Stimulated activated CD8-positive, alpha-beta memory T cell treated with anti-CD3 and anti-CD28 coated beads, Interleukin-7, amount 100 ng/mL, for 1 hour (primary cell): ENCODE measurements at places on chromosomes 7 and 10.

DNA sequence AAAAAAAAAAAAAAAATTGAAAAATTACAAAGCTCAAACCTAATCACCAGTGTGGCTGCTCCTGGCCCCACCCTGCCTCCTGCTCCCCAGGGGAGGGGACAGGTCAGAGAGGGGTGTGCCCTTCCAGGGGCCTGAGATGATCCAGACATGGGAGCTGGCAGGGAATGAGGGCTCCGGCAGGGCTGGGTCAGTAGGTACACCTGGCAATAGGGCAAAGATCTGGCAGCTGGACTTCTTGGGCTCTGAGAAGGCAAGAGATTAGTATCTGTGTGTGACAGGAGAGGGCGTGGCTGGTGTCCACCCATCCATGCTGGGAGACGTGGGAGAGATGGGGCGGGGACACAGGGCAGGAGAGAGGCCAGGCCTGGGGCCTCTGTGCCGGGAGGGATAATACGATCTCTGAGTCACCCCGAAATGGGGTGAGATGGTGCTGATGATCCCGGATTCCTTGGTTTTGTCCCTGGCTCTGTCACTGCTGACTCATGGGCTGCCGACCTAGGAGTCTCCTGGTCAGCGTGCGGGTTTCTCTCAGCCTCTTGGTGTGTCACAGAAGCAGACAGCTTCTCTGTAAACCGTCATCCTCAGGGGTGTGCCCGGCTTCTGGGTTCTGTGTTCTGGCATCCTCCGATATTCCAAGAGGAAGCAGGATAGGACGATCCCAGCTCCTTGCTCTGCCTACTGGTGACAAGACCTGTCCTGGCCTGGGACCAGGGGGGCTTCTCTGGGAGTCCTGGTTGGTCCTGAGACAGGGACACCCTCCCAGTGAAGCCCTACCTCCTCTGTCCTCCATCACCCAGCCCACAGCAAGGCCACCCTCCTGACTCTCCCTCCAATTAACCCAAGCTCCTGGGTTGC, 8.2 kb upstream of the CLDN4 start:
- DNase-seq: no peak

- DNase-seq: no peak
Observed at GRCh38 chr7:28076423-28077200, 104.0 kb downstream of the JAZF1 start.

- DNase-seq: no peak
Observed at GRCh38 chr10:77029777-77030717, 607.6 kb downstream of the KCNMA1 start.

GRCh38 chr7:153401795-153402720, 642.5 kb downstream of the ACTR3B start:
- no peak for DNase-seq

DNA sequence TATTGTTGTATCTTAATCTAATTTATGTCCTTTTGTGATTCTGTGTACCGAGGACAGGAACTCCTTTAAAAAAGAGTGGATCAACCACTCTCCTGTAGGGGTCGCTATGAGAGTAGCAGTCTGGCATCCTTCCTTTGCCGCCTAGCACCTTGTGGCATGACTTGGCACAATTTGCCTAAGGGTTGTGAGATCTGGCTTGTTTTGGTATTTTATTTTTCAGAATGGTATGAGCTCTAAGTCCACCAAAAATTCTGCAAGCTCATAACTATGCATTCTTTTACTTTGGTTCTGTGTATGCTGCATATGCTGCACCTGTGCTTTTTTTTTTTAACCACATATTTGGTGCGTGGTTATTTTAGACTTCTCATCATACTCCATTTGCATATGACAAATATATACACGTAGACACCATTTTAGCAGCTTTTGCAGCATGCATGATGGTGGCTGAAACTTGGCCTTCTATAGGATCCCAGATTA, 112.8 kb downstream of the CDK14 start:
- no peak for DNase-seq

- no peak for DNase-seq
Observed at GRCh38 chr10:7477538-7478334, 66.9 kb upstream of the SFMBT2 start.

DNA sequence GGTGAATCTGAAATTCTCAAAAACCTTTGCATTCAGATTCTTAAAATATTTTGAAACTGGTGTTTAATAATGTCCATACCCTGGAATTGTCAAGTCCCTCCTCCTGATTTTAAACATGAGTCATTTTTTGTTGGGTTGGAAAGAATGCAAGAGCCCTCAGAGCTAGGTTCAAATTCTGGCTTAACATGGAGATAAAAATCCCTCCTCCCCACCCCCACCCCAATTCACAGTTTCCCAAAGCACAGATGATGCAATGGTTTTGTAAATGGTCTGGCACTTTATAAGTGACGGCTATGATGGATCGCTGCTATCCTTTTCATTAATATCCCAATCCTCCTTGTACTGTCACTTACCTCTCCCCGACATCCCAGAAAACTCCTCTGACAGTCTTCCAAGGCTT, 332.8 kb downstream of the PLXNA4 start:
- DNase-seq: no peak

GRCh38 chr7:19239951-19240350, 94.7 kb upstream of the FERD3L start:
- DNase-seq: no peak

GRCh38 chr10:81873932-81874816, 820 bp upstream of the NRG3 start:
- DNase-seq: no peak

- no peak for DNase-seq
Observed at GRCh38 chr7:155871211-155871610, 58.9 kb upstream of the SHH start.

DNA sequence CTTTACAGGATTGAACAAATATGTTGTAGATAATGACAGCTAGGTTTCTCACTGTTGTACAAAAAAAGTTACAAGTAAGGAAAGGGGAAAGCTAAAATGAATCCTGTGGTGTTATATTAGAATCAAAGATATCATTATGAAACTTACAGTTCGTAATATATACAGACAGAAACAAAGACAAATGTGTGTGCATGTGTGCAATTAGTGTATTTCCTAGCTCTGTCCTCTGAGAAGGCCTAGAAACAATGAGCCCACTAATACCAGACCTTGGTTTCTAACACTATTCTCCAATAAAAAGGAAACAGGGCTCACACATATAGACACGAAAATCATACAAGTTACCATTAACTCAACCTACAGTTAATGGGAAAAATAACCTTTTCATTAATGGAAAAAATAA, 8.0 kb downstream of the KDM7A start:
- no peak for DNase-seq

- DNase-seq: peak; percentile 31
Observed at GRCh38 chr7:140062118-140062527, 628 bp downstream of the PARP12 start.

DNA sequence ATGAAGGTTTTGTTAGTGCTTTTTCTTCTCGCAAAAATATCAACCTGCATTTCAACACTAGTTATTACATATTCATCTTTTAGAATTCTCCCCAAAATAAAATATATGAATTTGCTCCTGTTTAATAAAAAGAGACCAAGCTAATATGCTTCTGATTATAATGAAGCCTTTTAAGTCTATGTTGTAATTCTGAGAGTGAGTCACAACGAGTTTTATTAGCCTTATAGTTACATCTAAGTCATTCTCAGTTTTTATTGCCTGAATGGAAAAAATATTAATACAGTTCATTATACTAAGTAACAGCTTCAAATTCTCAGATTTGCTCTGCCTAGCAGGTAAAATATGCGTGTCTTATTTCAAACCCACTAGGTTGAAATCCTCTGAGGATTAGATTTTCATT, 152.4 kb upstream of the CELF2 start:
- no peak for DNase-seq

GRCh38 chr7:82105463-82105862, 335.6 kb upstream of the HGF start:
- no peak for DNase-seq

GRCh38 chr7:30671793-30672465, 10.3 kb downstream of the CRHR2 start:
- DNase-seq: no peak

DNA sequence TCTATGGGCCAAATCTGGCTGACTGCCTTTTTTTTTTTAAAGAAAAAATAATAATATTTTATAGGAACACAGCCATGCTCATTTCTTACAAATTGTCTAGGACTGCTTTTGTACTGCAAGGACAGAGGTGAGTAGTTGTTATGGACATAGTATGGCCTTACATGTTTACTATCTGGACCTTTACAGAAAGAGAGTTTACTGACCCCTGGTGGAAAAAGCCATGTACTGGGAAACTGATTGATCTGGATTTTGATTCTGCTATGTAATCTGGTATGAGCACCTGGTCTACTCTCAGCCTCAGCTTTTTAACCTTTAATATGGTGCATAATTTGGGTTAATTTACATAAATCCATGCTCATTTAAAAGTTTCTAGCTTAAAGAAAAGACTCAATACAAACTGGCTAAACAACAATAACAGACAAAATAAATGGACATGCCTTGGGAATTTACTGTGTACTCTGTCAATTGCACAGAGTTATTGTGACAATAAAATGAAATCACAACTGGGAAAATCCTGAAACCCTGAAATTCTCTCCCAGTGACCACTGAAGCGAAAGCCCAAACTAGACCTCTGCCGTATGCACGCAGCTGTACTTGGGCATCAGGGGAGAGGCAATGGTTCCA, 260.7 kb downstream of the BMPER start:
- DNase-seq: no peak

GRCh38 chr10:113042868-113043267, 92.8 kb downstream of the TCF7L2 start:
- no peak for DNase-seq

DNA sequence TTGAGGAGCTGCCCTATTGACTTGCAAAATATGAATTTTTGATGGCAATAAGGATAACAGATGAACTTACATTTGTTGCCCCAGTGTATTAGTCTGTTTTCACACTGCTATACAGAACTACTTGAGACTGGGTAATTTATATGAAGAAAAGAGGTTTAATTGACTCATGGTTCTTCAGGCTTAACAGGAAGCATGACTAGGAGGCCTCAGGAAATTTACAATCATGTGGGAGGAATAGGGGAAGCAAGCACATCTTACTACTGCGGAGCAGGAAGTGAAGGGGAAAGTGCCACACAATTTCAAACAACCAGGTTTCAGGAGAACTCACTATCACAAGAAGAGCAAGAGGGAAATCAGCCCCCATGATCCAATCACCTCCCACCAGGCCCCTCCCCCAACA, 57.9 kb downstream of the ZNF22 start:
- no peak for DNase-seq

DNA sequence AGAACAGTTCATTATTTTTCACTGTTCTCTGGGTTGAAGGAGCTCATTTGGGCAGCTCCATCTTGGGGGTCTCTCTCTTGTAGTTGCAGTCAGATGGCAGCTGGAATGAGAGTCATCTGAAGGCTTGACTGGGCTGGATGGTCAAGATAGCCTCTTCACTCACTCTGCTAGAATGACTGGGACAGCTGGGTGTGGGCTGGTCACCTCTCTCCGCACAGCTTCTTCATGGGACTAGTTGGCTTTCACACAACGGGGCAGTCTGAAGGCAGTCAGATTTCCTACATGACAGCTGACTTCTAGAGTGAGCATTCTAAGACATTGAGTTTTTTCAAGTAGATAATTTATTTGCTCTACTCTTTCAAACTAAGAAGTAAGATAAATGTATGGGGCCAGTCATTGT, 13.1 kb downstream of the PLEKHA1 start:
- no peak for DNase-seq

GRCh38 chr7:39753823-39754325, 130.5 kb downstream of the RALA start:
- DNase-seq: no peak

- no peak for DNase-seq
Observed at GRCh38 chr7:2011266-2012043, 221.3 kb downstream of the MAD1L1 start.

DNA sequence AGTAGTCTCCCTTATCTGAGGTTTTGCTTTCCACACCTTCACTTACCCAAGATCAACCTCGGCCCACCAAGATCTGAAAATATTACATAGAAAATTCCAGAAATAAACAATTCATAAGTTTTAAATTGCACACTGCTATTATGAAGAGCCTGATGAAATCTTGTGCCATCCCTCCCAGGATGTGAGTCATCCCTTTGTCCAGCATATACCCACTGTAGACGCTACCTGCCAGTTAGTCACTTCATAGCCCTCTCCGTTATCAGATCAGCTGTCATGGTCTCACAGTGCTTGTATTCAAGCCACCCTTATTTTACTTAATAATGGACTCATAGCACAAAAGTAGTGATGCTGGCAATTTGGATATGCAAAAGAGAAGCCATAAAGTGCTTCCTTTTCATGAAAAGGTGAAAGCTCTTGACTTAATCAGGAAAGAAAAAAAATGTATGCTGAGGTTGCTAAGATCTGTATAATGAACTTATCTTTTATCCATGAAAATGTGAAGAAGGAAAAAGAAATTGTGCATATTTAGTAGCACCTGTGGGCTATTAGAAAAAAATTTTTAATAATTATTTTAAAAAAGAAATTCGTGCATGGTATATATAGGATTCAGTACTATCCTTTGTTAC, 9.8 kb upstream of the MRPS16 start:
- DNase-seq: no peak

DNA sequence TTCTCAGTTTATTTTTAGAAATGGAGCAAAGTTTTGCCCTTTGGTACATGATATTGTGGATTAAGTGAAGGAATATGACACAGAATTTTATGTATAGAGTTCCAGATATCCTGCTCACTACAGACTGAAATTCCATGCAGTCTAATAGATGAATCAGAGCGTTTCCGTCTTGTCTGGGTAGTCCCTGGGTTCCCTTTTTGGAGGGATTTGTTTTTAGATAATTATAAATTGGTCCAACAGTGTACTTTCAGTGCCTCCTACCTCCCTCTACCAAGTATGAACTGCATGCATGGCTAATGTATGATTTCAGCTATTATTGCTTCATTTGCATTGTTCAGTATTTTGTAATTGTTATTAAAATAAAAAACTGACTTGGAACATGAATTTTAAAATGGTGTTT, 74.4 kb downstream of the SEPTIN7 start:
- DNase-seq: no peak

DNA sequence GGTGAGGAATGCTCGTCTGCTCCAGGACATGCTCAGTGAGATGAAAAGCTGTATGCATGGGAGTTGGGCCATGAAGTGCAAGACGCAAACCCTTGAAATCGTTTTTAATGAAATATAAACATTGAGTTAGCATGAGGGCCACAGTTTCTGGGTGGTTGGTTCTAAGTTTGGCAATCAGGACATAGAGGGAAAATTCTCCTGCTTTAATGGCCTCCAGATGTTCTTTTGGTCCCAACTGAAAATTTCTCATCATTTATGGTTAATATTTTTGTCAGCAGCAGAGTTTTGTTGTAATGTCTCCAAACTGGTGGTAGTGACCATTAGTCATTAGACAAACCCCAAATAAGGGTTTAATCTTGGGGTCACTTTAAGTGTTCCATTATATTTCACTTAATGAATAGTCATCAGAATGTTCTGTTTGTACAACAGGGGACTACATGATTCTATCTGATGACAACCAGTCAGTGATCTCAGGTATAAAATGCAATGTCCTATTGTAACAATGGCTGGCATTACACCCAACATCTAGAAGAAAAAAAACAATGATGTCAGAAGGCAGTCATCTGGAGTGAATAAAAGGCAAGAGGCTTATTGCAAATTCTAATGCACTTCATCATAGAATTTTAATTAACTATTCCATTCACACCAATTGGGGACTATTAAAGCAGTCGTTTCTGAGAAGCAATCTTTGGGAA, 197.4 kb downstream of the JCAD start:
- no peak for DNase-seq
